ENCODE measurements at places on chromosomes 7 and 10.
A peak's percentile ranks its signal among the peaks of the same experiment; 100 is the strongest.

DNA sequence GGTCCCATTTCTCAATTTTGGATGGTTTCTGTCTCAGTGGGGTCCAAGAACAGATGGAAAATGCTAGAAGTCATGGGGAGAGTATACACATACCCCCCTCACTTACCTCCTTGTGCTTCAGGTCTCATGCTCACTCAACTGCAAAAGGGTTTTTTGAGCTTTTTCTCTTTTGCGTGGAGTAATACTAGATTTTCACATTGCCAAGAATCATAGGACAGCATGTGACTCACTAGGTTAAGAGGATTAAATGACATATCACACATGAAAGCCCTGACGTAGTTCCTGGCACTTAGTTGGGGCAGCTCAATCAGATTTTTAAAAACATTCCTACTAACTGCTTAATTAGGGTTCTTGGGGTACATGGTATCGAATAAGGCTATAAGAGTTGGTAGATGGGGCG lies 4.5 kb downstream of the PI4K2A start:
- DNase-seq = no peak

DNA sequence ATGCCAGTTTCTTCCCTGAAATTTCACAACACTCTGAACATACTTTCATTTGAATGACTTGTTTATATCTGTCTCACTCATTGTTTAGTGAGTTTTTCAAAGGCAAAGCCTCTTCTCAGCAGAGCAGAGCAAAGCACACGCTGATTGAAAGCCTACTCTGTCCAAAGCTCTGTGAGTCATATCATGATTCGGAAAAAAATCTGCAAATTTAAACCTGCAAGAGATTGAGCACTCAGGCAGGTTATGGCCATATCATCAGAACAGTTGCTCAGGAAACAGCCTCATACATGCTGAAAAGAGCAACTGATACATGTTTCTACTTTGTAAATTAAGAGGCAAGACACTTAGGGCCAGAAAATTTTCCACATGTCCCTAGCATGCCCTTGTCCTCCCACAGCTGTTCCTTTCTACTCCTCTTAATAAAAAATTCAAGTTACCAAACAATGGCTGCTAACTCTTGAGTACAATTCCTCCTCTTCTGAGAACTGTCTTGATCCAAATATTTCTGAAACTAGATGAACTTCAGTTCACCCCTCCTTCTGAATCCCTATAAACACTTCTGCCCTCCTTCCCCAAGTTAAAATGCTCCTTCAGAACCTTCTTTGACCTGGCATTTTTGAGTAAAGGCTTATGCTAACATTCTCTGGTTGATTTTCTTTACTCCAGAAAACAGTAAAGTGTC lies 140.6 kb upstream of the HPS1 start:
- no peak for DNase-seq

- no peak for DNase-seq
These were observed 27.3 kb upstream of the KMT2C start for GRCh38 chr7:152462995-152463708.

DNA sequence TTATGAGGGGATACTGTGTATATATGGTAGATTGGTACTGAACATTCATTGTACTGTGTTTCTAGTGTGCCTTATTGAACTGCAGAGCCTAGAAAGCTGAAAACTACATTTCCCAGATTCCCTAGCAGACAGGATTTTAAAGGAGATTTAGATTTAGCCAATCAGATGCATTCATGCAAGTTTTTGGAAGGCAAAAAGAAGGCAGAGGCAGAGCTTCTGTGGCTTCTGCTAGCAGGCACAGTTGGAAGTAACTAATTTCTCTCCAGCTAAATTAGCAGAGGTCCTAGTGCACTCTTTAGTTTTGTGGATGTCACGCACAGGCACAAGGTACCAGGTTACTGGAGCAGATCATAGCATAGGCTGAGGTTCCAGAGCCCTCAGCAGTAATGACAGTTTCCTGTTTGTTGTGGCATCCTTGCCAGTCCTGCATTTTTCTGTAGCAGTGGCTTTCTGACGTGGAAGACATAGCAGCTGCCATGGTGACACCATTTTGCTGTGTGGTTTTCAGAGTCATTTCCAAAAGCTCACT lies 83.7 kb upstream of the CCDC71L start:
- DNase-seq = no peak

GRCh38 chr7:154646126-154647013 lies 356.6 kb downstream of the PAXIP1 start:
- no peak for DNase-seq

- DNase-seq = peak; percentile 79
These were observed 505 bp downstream of the NUDCD3 start for GRCh38 chr7:44489955-44490350.

DNA sequence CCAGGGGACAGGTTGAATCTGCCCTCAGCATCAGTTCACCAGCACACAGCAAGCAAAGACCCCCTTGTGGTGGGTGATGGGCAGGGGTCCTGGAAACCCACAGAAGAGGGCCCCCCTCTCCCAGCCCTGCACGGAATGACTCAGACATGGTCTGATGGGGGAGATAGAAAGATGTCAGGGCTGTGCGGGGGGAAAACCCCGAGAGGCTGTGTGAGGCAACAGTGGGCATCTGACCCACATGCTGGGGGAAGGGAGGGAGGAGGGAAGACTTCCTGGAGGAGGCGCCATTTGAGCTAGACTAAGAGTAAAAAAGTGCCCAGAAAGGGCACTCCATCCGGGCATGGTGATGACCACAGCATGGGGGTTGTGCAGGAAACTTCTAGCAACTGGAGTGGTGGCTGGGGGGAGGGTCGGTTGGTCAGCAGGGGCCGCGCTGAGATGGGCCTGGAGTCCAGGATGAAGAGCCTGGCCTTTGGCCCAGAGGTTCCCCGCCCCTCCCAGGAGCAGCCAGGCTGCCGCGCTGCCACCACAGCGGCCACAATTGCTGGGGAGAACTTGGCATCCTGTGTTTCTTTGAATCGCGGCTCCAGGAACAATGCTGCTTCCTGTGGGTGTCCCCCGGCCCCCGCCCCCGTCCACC lies 2.5 kb downstream of the LFNG start:
- DNase-seq = peak; percentile 89

DNA sequence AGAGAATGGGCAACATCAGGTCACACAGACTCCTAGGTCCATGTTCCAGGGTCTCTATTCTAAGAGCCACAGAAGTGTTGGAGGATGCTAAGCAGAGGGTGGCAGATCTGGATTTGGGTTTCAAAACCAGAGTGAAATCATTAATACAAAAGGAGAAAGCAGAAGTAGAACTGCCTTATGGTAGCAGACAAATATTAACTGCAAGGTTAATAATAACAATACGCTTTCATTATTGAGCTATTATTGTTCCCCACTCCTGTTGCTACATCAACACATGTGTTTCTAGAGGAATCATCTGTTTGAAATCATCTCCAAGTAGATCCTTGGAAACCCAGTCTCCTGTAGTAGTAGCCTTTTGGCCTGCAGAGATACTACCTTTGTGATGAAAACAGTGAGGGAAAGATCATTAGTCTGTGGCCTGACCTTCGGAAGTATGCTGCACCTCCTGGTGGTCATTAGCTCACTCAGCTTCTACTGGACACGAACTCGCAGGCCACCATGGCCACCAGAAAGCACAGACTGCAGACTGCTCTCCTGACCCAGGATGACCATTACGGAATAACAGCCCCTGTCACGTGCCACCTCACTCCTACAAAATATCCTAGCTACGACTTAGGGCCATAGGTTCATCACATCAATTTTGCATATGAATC lies 84.6 kb downstream of the XPNPEP1 start:
- DNase-seq = no peak

DNA sequence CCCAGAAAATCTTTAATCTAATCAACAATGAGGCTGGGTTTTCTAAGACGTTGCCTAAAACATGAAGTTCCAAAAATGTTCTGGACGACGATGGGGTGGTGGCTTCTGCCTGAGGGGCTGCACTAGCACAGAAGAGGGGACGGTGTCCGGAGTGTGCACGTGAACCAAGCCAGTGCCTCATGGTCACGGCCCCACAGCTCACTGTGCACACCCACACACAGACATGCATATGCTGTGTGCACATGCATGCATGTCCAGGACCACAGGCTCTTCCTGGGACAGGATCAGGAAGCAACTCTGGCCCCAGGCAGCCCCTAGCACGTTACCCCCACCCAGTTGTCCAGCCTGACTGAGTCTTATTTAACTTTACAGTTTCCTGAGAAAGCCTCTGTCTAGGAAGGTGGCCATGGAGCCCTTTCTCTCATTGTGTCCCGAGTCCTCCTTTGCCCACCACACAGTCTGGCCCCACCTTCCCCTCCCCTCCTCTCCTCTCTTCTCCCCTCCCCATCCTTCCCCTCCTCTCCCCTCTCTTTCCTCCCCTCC lies 100.8 kb downstream of the DNAJB6 start:
- peak; percentile 51 for DNase-seq

DNA sequence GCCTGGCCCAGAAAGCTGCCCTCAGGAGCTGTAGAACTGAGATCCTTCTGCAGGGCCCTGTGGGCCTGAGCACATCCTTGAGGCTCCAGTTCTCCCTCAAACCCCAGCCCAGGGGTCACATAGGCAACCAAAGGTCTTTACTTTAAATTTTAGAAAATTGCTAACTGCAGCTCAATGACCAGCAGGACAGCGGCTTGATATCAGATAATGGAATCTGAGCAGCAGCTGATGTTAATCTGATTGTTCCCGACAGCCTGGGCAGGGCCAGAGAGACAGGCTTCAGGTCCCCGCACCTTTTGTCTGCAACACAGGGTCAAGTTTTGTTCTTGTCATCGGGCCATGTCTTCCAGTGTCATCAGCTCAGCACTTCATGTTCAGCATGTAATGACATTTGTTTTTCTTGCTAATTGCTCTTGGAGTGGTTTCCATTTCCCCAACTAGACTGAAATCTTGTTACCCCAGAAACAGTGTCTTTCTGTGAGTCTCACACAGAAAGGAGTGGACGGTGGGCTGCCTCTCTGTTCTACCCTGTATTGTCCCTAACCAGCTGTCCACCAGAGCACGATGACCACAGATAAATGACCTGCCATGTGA lies 91.0 kb downstream of the PAXIP1 start:
- DNase-seq = no peak

- no peak for DNase-seq
These were observed 65.9 kb upstream of the C7orf33 start for GRCh38 chr7:148524479-148525224.

DNA sequence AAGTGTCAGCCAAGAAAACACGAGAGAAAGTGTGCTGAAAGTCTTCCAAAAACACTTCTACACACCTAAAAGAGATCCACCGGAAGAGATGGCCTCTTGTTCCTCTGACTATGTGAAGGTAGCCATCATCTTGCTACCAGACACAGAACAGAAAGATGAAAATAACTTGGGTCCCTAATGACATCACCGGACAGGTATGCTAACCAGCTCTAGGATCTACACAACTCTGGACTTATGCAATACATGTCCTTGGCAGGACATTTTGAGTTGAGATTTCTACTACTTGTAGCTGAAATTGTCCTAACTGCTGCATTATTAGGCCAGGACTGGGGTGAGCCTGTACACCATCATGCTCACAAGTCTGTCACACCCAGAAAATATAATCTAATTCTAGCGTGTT lies 358.7 kb downstream of the ELMO1 start:
- no peak for DNase-seq

DNA sequence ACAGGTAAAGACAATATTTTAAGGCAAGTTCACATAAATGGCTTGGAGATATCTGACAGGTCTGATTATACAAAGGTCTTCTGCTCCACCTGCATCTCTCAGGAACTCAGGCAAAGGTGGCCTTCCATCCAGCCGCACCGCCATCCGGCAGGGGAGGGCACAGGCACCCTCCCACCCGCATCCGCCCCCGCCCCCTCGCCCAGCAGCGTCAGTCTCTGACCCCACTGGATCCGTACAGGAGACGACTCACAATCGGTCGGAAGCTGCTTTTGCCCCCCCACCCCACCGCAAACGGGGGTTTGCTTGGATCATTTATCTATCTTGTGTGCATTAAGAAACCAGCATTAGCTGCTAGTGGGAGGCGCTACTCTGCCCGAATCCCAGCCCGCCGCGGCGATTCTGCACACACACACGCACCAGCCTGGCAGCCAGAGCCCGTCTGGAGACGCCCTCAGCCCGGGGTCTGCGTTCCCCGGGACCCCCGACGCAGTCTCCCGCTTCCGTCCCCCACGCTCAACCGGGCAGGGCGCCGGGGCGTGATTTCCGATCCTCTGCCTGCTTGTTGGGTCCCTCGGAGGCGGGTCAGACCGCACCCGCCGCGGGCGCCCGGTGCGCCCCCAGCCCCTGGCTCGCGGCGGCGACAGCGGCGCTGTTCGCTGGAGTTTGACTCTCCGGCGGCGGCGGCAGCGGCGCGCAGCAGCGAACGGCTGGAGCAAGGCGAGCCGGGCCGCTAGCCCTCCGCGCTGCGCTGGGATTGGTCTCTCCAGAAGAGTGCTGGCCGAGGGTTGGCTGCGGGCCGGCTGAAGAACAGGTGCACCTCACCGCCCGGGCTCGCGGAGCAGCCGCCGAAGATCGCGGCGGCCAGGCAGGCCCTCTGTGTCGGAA lies 820 bp upstream of the NRG3 start:
- no peak for DNase-seq

GRCh38 chr10:12826800-12827372 lies 174.6 kb downstream of the CCDC3 start:
- DNase-seq = no peak

- DNase-seq = no peak
These were observed 38.0 kb upstream of the TRUB1 start for GRCh38 chr10:114899982-114900381.

DNA sequence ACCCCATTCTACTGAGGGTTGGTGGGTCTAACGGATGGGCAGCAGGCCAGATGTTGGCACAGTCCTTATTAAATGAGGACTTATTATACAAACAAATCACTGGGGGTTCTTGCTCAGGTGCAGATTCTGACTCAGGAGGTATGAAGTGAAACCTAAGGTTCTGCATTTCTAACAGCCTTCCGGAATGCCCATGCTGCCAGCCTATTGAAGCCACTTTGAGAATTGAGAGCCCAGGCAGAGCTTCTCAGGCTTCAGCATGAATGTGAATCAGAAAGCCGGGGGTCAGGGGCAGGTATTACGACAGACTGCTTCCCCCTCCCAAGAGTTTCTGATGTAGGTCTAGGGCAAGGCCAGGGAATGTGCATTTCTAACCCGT lies 34.1 kb upstream of the NPFFR1 start:
- no peak for DNase-seq

- no peak for DNase-seq
These were observed 19.7 kb downstream of the MBL2 start for GRCh38 chr10:52752801-52753445.

DNA sequence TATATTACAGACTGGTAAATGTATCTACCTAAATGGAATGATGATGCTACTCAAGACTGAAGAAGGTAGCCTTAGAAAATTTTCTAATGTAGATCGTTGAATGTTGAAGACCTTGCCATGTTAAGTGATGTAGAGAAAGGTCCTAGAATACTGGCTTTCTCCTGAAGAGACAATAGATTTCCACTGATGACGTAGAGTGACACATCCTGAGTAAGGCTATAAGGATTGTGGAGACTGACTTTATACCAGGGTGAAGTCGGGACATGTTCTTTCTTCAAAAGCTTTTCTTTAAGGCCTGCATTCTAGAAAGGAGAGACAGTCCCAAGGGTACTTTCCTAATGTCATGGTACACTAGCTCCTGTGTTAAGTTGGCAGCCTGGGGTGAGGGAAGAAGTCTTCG lies 58.6 kb downstream of the PCDH15 start:
- no peak for DNase-seq
